Activated CD4-positive, alpha-beta T cell treated with anti-CD3 and anti-CD28 coated beads for 48 hours (primary cell): ENCODE measurements at places on chromosomes 1 and 21.

- DNase-seq = peak; percentile 18
These were observed 454 bp upstream of the NENF start for GRCh38 chr1:212432272-212432660.

GRCh38 chr1:223248770-223249140, 105.7 kb upstream of the TLR5 start:
- peak; percentile 30 for DNase-seq

DNA sequence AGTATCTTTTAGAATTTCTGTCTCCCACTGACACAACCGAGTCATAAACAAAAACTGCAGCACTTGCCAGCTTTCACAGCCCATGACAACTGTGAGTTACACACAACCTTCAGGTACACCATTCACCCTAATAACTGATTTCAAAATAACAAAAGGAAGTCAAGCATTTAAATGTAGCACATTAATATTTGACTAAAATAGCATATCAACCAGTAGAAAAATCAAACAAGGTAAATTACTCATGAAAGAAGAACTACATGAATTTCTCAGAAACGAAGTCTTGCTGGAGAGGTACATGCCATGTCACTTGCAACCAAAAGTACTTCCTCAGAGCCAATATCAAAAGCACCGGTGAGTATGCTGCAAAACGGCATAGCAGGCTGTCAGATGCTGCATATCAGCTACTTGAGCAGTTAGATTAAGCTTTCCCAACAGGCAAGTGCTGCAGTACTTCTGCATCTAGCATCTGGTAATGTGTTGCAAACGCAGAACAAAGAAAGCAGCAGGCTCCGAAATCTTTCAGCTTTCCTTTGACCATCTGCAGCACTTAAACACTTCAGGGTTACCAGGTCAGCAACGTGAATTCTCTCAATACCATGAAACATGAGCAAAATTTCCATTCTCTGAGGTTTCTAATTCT, 223.2 kb downstream of the SMYD3 start:
- no peak for DNase-seq

GRCh38 chr1:145944532-145944931, 13.3 kb downstream of the LIX1L start:
- no peak for DNase-seq
